ENCODE measurements at places on chromosomes 16 and 17.

DNA sequence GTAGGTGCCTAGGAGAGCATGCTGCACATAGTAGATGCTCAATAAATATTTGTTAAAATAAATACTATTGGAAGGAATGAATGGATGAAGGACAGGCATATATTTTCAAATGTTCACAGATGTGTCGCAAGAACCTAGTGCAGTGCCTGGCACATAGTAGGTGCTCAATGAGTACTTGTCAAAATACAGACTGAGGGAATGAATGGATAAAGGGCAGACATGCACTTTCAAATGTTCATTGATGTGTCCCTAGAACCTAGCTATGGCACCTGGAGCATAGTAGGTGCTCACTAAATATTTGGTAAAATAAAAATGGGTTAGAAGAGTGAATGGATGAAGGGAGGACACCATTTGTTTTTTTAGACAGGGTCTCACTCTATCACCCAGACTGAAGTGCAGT is 26.1 kb downstream of the XYLT1 start:
- DNase-seq = no peak

- DNase-seq = no peak
These were observed 21.0 kb downstream of the KSR1 start for GRCh38 chr17:27477050-27477888.

- DNase-seq = no peak
These were observed 29.5 kb downstream of the TNFRSF13B start for GRCh38 chr17:16942141-16943031.

DNA sequence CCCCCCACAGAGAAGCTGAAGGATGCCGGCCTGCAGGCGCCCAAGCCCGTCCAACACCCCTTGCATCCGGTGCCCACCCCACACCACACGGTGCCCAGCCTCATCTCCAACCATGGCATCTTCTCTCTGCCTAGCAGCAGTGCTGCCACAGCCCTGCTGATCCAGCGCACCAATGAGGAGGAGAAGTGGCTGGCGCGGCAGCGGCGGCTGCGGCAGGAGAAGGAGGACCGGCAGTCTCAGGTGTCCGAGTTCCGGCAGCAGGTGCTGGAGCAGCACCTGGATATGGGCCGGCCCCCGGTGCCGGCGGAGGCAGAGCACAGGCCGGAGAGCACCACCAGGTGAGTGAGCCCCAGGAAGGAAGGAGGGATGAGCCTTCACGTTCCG is 31.5 kb downstream of the GINS2 start:
- no peak for DNase-seq

DNA sequence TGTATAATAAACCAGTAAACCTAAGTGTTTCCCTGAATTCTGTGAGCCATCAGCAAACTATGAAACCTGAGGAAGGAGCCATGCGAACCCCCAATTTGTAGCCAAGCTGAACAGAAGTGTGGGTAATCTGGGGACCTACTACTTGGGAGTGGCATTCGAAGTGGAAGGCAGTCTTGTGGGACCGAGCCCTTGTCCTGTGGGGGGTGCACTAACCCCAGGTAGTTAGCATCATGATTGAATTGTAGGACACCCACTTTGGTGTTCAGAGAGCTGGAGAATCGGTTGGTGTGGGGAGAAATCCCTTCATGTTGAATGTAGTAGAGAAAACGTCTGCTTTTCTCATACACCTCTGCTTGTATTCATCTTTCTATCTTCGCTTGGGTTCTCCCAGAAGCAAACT is 79.7 kb upstream of the CPHXL start:
- no peak for DNase-seq

GRCh38 chr16:69823831-69824563 is 61.9 kb downstream of the WWP2 start:
- no peak for DNase-seq
